ENCODE measurements at places on chromosomes 5 and 9.

GRCh38 chr5:11182441-11183080 lies 421.5 kb upstream of the DAP start:
- no peak for DNase-seq

- no peak for DNase-seq
Observed at GRCh38 chr9:94980947-94981722, 254.6 kb downstream of the AOPEP start.

DNA sequence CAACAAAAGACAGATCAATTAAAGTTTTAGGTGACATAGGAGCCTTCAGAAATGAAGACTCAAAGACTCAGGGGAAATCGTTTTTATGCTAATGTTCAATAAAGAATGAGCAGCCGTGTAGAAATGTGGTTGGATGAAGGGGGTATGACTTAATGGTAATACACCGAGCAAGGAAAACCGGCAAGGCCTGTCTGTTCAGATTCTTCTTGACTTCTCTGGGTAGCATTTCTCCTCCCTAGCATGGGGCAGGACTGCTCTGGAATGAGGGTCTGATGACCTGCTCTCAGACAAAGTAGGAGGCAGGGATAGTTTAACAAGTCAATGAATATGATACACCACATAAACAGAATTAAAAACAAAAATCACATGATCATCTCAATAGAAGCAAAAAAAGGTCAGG lies 487.4 kb downstream of the ZNF608 start:
- DNase-seq = no peak

DNA sequence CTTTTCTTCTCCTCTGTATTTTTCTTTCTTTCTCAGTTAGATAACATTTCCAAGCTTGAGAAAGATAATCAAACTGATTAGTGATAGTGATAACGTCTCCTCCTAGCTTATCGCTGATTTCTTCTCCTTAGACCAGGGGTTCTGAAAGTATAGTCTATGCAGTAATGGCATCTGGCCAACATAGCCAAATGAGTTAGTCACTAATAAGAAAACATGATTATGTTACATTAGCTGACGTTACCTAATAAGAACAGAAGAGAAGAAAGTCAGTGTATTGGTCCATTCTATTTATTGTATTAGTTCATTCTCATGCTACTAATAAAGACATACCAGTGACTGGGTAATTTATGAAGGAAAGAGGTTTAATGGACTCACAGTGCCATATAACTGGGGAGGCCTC lies 111.2 kb downstream of the STRBP start:
- DNase-seq = no peak

GRCh38 chr9:105119156-105119555 lies 125.3 kb upstream of the SLC44A1 start:
- no peak for DNase-seq
